ENCODE measurements at places on chromosomes 12 and 14.

DNA sequence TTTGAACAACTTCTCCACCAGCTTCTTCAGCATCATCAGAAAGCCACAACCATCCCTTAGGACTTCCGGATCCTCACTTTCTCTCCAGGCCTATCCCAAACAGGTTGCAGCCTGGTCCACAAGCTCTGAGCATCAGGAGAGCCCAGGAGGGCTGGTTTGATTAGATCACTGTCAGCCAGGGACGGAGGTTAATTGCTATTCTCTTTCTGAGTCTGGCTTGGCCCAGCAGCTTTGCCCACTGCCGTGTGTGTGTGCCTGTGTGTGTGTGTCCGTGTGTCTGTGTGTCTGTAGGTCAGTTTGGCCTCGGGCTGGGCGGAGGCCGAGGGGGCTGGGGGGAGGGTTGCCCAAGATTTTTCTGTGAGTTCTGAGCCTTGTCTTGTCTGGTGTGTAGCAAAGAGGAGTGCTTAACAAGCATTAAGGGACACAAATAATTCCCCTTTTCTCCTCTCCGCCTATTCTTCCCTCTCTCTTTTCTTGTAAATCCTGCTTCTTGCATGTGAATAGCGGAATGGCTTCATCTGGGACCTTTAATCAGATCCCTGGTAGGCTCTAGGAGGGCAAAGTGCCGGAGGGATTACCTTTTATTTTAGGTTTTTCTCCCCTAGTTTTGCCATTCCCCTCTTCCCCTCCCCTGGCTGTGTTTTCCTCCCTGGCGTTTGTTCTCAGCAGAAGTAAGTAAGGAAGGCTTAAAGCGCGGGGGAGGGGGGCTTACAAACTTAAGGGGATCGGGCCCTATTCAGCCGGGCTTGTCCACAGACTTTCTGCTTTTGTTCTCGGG lies 138.2 kb upstream of the LHX5 start:
- DNase-seq = no peak

- no peak for DNase-seq
Measured at GRCh38 chr12:123398550-123399254, 14.8 kb downstream of the KMT5A start.

- DNase-seq = no peak
Measured at GRCh38 chr14:106843386-106843785, 1317.0 kb downstream of the TMEM121 start.

- no peak for DNase-seq
Measured at GRCh38 chr14:36701132-36701531, 39.5 kb downstream of the PAX9 start.

DNA sequence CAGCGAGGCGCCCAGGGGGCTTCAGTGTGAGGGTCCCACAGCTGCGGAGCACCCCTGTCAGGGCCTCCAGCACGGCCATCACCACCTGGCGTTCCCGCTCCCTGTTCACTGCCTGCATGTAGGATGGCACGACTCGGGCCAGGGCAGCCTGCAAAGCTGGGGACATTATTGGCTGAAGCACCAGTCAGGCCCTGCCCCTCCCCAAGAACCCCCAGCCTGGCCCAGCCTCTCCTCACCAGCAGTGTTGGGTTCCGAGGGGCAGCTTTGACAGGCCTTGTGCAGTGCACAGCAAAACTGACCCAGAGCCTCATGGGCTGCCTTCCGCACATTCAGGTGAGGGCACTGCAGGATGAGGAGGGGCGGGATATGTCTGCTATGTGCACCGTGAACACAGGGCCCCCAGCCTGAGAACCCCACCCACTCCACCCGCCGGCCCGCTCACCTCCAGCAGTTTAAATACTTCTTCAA lies 5.6 kb downstream of the IPO4 start:
- DNase-seq = no peak

- peak; percentile 63 for DNase-seq
Measured at GRCh38 chr12:96501133-96501761, 11.9 kb downstream of the CFAP54 start.

- no peak for DNase-seq
Measured at GRCh38 chr14:84351646-84352045, 1178.3 kb upstream of the FLRT2 start.

DNA sequence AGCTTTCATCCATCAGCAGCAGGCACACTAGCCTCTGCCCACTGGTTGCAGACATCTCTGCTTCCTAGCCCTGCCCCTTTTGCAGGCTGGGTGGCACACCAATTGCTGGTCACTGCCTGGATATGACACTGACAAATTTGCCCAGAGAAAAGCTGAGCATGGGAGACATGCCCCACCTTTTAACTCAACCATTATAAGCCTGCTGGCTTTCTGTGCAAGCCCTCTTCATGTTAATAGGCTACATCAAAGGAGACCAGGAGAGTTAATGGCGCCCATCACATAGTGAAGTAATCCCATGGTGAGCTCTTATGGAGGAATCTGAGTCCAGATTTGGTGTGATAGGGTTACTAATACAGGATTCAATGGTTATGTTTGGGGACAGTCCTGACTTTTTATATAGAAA lies 139.2 kb downstream of the KICS2 start:
- DNase-seq = no peak

- no peak for DNase-seq
Measured at GRCh38 chr14:35046751-35047536, 872 bp downstream of the FAM177A1 start.

DNA sequence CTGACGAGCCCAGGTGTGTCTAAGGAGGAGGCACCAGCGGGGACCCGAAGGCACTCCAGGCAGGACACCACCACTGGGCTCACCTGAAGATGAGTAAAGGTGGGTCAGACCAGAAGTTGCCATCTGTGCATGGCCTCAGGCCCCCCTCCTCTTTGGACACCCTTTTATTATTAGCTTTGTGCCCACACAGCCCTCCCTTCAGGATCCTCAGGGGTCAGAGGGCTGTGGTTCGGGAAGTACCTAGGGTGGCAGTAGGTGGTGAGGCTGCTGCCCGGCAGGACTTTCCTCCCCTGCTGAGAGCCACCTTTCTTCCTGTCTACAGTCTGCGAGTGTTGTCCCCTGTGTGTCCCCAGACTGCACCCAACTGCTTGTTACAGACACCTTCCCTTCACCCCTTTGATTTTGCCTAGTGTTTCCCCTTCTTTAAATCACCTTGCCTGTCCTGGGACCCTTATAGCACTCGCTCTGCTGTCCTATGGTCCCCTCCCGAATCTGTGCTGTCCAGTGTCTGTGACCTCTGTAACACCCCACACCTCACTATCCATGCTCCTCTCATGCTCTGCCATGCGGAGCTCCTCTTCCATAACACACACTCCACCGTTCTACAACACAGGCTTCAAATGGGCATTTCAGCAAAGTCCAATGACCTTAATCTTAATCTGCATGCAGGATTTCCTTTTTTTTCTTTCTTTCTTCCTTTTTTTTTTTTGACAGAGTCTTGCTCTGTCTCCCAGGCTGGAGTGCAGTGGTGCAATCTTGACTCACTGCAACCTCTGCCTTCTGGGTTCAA lies 25.7 kb downstream of the SOAT2 start:
- DNase-seq = no peak

DNA sequence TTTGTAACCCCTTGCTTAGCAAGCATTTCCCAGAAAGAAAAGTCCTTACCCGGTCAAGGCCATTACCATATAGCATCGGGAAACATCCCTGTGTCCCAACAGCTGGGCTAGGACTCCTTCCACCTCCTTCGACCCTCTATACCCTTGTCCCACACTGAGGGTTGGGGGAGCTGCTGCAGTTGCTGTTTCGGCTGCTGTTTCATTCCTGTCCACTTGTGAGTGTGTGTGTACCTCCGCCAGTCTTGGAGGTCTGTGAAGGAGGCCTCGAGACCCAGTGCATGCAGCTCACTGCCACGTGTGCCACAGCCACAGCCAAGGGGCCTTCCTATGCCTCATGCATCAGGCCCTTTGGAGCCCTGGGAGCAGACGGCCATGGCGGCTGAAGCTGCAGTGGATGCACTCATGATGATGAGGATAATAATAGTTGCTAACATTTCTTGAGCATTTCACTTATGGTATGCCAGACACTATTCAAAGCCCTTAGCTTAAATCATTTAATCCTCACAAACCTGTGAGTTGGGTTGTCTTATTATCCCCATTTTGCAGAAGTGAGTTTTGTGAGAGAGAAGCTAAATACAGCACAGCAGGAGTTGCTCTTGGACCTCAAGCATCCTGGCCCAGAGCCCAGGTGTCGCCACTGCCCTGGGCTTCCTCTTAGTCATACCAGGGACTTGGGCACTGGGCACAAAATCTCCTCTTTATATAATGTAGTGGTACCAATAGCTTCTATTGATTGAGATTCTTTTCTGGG lies 156.5 kb downstream of the PRKCH start:
- DNase-seq = peak; percentile 49

DNA sequence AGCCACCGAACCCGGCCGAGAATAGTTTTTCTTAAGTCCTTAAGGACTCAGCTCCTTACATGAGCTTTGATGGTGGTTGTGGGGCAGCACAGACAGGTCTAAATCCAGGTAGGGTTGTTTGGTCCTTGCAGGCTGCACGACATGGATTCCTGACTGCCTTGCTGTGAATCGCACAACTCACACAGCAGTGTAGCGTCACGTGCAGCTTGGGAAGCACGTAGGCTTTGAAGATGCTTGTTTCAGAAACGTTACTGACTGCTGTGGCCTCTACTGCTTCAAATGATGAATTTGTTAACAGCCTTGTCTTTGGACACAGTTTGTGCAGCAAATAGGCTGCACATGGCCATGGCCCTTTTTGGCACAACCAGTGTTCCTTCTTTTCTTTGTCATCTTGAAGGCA lies 29.9 kb downstream of the ZBTB42 start:
- DNase-seq = no peak

DNA sequence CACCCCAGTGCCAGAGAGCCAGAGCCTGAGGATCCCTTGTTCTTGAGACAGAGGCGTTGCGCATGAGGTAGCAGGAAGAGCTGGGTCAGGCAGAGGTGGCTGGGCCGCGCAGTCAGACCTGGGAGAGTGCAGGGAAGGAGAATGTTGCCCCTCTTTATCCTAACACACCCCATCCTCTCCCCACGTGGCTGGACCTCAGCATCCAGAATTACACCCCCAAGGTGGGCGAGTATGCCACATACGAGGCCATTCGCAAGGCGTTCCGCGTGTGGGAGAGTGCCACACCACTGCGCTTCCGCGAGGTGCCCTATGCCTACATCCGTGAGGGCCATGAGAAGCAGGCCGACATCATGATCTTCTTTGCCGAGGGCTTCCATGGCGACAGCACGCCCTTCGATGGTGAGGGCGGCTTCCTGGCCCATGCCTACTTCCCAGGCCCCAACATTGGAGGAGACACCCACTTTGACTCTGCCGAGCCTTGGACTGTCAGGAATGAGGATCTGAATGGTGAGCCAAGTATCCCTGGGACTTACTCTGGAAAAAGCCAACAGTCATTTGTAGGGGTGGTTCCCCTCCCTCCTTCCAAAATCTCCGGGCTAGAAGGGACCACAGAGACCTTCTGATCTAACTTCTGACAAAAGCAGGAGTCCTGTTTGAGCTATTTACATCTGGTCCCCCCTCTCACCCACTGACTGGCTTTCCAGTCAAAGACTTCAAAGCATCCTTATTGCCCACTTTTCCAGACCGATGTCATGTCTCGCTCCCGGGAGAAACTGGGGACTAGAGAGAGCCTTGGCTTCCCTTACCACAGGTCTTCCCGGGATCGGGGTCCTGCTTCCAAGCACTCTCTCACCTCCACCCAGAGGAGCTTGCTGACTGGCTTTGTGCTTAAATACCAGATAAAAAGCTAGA lies 6.1 kb downstream of the MMP14 start:
- no peak for DNase-seq

- no peak for DNase-seq
Measured at GRCh38 chr14:51704545-51704944, 52.8 kb downstream of the FRMD6 start.

DNA sequence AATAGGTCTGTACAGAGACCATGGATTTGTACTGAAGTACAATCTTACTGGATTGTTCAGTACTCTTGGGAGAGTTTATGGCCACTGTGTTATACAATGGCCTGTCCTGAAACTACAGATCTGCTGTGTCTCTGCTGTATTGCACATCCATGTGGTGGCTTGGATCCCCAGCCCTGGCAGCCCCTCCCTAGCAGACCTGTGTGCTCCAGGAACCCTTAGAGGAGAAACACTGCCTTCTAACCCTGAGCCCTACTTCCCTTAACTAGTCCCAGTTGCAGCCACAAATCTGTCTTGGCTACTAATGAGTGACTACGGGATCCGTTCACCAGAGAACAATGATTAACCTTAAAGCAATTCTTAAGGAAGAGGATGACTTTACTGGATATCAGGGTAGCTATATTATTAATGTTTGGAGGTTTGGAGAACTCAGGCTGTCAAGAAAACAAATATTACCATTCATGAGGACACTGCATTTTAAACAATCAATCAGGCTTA lies 27.7 kb downstream of the RNF34 start:
- DNase-seq = no peak

Measured in CD8-positive, alpha-beta T cell (primary cell).